ENCODE measurements at places on chromosomes 1 and 21.

DNA sequence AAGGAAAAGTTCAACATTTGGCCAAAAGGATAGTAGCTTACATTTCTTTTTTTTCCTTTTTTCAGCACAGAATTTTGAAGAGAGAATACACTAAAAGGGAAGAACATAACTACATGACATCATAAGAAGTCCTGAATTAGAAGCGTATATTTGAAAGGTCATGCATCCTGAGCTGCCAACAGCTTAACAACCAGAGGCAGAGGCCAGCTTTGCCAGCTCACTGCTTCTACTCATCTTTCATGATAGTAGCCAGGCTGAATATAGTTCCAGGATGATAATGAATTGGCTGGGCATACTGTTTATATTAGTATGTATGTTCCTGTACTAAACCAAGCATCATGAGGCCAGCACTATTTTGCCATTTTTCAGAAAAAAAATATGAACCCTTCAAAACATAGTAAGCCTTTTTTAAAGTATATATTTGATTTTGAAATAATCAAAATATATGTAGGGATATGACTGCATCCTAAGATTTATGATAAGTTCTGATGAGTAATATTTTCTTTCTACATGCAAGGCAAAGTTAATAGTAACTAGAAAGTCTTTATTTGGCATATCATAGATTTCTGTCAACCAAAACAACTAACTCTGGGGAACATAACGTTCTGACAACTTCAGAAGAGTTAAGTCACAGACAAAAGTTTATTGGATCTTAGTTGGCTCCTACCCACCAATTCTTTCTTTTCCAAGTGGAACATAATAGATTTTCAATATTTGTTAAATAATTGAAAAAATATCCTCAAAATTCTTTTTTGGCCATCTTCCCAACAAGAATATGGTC lies 123.2 kb downstream of the DPYD start:
- DNase-seq = no peak

DNA sequence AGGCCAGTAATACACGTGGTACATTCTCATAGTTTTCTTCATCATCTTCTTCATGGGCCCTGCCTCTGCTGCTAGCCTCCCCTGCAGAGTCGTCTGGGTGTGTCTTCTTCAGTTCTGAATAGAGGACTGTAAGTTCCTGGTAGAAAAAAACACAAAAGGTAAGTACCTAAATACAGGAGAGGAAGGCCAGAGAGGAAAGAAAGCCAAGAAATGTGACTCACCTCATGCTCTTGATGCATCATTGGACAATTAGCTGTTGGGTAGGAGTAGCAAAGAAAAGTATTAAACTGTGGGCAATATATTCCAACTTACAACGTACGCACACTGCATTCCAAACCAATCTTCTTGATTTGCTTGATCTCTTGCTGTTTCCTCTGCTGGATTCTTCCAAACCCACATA lies 21.8 kb downstream of the FCRL3 start:
- no peak for DNase-seq

GRCh38 chr1:198245379-198245778 lies 88.6 kb downstream of the NEK7 start:
- no peak for DNase-seq

DNA sequence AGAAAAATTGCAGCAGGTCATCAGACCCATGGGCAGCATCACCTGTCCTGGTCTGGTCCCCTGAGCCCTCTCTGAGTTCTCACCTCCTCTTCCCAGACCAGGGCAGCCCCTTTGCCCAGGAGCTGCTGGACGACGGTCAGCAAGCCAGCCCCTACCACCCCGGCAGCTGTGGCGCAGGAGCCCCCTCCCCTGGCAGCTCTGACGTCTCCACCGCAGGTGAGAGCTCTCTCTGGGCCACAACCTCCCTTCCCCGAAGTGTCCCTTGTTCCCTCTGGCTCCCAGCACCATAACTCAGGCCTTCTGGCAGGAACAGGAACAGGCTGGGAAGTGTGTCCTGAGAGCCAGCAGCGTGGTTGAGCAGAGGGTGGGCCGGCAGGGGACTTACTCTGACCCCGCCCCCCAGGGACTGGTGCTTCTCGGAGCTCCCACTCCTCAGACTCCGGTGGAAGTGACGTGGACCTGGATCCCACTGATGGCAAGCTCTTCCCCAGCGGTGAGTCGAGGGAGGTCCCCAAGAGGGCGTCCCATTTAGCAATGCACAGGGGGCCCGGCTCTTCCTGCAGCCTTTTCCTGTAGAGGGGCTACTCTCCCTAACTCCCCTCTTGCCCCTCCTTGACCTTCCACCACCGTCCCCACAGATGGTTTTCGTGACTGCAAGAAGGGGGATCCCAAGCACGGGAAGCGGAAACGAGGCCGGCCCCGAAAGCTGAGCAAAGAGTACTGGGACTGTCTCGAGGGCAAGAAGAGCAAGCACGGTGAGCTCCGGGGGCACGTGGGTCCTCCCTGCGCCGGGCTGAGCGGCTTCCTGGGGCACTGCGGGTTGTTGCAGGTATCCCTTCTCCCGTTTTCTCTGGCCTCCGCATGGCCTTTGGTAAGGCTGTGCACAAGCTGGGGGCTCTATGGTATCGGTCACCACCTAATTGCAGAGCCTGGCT lies 2.4 kb downstream of the ELF3 start:
- no peak for DNase-seq

DNA sequence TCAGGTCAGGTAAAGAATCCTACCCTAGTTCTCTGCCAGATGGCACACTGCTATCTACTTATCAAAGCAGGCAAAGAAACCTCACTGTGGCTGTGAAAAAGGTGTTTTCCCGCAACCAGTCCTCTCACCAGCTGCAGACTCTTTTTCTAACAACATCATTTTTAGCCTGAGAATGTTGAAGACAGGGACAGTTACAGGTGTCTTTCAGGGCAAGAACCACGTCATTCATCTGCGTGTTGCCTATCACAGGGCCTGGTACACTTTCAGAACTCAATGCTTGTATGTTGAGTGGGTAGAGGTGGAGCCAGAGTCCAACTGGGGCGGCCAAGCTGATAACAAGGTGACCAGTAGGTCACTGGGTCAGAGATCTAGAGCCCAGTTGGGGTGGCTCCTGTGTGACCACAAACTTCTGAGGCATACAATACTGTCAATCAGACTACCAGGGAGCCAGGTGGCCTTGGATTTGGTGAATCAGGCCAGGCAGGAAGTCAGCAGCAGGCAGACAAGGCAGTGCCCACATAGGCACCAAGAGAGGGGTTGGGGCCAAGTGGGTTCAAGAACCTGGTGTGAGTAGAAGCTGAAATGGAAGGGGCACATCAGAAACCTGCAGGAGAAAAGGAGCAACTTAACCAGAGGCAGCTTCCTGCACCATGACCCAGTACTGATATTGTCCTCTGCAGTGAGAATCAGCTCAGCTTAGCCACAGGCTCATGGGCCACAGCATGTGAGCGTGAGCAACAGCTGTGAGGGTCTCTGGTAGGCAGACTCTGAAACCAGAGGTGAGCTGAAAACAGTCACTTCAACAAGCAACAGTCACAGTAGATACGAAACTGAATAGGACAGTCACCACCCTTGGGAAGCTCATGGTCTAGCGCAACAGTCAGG lies 123.6 kb downstream of the DTL start:
- DNase-seq = no peak

DNA sequence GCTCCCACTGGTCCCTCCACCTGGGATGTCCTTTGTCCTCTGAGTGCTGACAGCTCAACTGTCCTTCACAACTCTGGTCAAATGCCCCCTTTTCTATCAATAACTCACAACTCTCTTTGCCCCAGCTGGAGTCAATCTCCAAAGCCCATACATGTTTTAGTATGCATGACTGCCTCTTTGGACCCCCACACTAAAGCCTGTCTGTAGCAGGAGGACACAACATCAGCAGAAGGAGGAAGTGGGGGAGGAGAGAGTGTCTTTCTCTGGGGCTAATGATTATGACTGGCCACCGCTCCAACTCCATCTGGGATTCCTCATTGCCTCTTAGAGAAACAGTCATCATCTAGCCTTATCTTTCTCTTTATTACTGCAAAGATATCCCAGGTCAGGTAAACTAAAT lies 186.6 kb upstream of the FGGY start:
- no peak for DNase-seq

GRCh38 chr1:52037909-52038308 lies 4.3 kb upstream of the KTI12 start:
- DNase-seq = no peak

DNA sequence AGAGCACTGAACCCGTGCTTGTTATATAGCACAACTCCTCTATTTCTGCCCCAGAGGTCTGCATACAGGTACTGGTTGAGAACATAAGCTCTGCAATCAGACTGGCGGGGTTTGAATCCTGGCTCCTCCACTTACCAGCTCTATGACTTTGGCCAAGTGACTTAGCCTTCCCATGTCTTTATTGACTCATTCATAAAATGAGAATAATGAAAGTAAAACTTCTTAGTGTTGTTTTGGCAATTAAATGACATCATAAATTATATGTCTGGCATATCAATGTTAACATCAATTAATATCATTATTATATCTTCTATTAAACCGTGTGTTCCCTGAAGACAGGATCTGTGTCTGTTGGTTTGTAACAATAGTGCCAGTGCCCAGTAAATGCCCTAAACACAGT lies 4.3 kb downstream of the INKA2 start:
- no peak for DNase-seq

DNA sequence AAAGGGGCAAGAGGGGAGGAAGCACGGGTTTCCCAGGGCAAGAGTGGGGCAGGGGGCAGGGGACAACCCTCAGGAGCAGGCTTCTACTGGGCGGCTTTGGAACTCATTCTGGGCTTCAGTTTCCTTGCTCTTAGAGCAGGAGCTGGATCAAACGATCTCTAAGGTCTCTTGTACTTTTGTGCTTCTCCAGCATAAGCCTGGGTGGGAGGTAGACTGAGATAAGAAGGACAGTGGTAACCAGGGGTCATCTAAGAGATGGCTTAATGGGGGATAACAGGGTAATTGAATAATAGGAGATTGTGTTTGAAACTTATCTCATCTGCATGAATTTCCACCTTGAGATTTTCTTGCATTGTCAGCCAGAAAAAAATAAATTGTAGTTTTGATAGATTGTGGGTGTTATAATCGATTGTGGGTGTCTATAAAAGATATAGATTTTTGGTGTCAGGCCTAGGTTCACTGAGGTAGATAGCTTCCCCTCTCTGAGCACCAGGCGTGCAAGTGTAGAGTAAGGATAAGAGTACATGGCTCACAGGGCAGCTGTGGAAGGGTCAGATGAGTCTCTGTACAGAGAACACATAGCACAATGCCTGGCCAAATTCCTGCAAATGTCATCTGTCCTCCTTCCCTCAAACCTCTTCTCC lies 68.0 kb downstream of the CD58 start:
- no peak for DNase-seq

- peak; percentile 14 for DNase-seq
These were observed at the start of gene SLC45A3 for GRCh38 chr1:205680073-205680851. TSS of gene SLC45A3 (minus strand) at chr1:205680509. CDS start at chr1:205664656, 15,853 bp downstream.

DNA sequence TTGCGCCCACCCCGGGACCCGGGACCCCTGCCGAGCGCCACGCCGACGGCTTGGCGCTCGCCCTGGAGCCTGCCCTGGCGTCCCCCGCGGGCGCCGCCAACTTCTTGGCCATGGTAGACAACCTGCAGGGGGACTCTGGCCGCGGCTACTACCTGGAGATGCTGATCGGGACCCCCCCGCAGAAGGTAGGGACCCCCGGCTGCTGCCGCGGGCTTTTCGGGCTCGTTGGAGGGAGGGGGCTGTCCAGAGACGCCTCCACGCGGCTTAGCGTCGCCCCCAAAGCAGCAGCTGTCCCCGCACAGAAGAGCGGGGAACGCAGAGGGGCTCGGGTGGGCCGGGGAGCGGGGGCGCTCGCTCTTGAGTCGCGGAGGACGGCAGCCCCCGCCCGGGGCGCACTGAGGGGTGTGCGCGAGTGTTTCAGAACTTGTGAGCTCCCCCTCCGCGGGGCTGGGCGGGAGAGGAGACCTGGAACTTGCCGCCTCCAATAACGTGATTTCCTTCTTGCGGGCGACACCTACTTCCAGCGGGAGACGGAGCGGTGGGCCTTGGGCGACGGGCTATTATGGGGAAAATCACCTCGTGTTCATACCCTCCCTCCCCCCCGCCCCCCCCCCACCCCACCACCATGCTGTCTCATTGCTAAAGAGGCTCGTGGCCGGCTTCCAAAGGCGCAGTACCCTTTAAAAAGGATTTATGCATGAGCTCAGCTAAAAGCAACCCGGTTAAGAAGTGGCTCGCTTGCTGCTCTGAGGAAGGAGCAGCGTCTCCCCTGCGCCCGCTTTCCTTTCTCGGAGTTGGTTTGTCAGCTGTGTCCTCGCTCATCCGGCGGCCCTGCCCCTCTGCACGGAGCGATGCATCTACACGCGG lies 664 bp downstream of the BACE2 start:
- DNase-seq = no peak

- DNase-seq = peak; percentile 55
These were observed 1.9 kb downstream of the LY9 start for GRCh38 chr1:160797861-160798273.

DNA sequence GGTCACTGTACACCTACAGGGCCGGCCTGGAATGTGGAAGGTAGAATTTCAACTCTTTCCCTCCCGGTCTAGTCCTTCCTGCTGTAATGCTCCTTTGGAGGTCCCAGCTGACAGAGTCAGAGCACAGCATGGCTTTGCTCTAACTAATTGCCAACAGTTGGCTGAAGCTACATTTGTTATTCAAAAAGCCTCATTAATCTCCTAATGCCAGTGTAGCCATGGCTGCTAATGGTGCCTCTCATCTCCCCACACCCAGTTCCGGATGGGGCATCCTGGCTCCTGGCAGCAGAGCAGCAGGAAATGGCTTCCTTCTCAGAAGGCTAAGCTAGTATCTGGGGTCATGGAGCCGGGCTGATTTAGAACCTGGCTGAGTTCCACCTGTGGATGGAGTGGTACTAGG lies 18.7 kb upstream of the CAMK1G start:
- no peak for DNase-seq

GRCh38 chr1:108719656-108720435 lies 7.1 kb downstream of the FNDC7 start:
- DNase-seq = no peak

- no peak for DNase-seq
These were observed 1.7 kb upstream of the PBX1 start for GRCh38 chr1:164557270-164557669.

Measured in activated T-helper 2 cell treated with anti-CD3 and anti-CD28 coated beads, Interferon-gamma antibody, Interleukin-2, Interleukin-4, amounts not matched to agents 10 μg/mL and 5 μg/mL and 100 μg/mL, durations not matched to agents 14 hours and 24 hours and 36 hours (primary cell).